Central memory CD4-positive, alpha-beta T cell (primary cell): ENCODE measurements at places on chromosomes 2 and 18.

DNA sequence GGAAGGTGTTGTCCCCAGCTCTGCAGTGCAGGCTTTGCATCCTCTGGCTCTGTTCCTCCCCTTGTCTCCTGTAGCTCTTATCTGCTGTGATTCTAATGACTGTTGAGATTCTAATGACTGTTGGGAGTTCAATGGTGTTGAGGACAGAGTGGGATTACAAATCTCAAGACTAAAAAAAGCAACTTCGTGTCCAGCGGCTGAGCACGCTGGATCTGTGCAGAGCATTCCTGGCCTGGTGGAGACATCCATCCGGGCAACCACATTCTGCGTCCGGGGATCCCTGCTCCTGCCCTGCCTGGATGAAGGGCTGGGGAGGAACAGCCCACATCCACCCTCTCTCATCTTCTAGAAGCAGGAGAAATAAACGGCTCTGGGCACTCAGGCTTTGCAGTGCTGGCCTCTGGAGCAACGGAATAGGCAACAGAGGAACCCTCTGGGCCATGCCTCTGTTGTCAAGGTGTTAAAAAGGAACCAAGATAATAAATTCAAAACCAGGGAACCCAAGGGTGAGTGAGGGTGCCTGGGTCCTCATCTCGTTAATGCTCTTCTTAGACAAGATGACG, 106.7 kb upstream of the ASB18 start:
- DNase-seq = no peak

DNA sequence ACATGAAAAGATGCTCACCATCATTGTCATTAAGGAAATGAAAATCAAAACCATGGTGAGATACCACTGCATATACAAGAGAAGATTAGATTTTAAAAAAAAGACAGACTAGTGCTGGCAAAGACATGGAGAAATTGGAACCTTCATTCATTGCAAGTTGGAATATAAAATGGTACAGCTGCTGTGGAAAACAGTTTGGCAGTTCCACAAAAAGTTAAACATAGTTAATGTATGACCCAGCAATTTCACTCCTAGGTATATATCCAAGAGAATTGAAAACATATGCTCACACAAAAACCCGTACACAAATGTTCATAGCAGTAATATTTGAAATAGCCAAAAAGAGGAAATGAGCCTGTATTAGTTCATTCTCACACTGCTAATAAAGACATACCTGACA, 33.7 kb upstream of the MBOAT2 start:
- no peak for DNase-seq

DNA sequence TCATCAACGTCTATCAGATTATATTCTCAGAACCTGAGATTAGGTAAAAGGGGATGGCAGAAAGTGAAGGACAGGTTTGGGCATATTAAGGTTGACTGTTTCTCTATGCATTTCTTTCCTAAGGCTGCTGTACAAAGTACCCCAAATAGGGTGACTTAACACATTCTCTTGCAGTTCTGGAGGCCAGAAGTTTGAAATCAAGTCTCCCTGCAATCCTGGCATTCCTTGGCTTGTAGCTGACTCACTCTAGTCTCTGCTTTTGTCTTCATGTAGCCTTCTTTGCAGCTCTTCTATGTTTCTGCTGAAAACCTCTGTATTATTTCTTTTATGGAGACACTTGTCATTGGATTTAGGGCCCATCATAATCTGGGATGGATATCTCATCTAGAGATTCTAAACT, 364.3 kb downstream of the PLCL1 start:
- DNase-seq = no peak

DNA sequence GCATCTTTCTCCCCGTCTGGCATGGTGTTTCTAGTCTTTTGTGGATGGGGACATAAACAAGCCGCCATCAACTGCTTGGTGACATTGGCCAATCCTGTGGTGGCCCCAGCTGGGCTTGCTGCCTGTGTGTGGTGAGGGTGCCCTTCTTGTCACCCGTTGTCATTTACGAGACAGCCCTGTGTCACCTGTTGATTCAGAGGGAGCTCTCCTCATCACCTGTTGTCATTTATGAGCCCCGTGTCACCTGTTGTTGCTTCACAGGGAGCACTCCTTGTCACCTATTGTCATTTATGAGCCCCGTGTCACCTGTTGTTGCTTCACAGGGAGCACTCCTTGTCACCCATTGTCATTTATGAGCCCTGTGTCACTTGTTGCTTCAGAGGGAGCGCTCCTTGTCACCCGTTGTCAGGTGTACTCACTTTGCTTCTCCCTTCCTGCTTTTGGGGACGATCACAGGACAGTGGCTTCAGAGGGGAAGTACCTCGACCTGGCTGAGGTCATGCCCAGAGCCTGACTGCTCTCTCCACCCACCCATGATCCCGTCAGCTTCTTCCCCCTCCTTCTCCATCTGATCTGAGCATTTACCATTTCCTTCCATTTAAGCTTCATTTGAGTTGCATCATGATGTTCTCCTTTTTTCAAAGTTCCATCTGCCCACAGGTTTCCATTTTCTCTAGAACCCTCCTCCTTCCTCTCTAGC, 29.1 kb downstream of the HPCAL1 start:
- peak; percentile 53 for DNase-seq

DNA sequence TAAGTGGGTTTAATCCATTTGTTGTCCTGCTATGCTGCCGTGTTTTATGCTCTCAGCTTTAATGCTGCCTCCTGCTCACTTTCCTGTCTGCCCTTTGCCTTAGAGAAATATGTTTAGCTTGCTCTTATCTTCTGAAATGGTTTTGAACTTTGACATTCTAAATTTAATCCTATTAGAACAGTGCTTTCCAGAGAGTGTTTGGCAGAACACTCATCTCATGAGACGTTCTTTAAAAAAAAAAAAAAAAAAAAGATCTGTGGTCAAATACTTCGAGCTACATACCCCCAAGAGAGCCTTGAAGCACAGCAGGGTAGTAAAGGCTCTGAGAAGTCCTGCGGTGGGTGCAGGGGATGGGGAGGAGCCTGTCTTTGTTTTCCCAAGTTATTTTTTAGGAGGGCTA, 161.3 kb downstream of the SPP2 start:
- DNase-seq = no peak

DNA sequence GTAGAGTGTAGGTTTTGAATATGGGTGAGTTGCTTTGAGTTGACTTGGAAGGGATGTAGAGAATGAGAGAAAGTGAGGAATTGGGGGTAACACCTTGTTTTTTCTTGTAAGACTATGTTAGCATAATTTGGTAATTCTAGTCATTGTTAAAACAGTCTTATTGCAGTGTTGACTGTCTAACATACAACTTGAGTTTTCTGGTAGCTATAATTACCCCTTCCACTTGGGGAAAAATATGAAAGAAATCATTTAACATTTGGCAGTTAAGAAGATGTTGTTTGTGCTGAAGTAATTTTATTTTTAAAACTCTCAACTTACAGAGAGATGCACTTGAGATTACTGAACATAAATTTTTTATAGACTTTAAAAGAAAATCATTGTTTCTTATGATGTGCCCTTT, 108.2 kb downstream of the COMMD1 start:
- DNase-seq = no peak

- no peak for DNase-seq
These were observed 402.6 kb downstream of the ALK start for GRCh38 chr2:29518646-29519337.

DNA sequence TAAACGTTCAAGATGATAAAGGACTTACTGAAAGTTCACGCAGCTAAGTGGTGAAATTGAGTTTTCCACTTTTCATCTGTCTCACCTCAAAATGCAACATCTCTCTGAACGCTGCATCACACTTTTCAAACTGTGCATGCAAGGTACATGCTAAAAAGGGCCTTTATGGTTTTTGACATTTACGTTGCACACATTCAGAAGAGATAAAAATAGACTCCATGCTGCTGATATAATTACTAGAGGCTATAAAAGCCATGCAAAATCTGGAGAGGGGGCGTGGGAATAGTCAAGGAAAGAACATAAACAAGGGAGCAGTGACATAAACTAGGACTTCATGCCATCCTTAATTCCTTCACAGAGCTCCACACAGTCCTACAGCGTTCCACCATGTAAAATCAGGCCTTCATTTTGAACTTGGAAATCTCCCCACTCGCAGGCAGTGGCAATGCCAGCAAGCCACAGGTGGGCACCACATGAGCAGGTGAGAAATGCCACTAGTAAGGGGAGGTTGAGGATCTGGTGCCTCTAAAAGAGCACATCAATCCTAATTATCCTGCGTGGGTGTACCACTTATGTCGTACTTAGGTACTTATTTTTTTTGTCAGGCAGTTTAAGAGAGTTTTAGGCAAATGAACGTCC, 71.4 kb downstream of the ZEB2 start:
- no peak for DNase-seq

DNA sequence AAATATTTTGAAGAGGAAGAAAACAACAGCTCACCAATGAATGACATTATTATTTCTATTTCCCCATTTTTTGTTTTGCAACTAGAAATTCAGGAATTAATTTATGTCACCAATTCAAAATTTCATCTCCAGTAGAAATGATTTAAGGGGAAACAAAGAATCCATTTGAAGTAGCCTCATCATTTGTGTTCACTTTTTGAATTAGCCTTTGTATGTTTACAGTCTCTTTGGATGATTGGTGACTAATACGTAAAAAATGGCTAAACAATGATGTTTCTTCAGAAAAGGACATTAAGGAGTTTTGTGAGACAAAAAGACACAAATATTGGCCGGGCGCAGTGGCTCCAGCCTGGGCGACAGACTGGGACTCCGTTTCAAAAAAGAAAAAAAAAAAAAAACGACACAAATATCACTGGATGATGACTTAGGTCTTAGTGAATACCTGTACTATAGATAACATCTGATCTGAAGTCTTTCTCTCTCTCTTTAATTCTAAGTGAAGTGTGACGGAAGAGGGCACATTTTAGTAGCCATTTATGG, 313.2 kb downstream of the PIK3C3 start:
- no peak for DNase-seq

DNA sequence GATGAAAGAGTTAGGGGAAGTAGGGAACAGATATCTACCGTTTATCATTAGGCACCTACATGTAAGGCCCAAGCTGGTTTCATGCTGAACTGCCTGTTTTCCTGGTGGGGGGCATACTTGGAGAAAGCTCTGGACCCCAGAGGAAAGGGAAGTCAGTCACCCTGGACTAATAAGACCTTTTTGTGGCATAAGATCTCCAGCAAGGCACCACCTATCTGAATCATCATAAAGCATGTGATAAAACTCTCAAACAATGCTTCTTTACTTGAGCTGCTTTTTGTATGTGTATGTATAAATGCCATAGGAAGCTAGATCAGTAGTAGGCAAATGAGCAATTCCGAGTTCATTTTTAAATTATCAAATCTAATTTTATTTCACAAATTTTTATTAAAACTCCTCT, 104.8 kb downstream of the TANC1 start:
- DNase-seq = no peak

- no peak for DNase-seq
These were observed 32.3 kb downstream of the EVA1A start for GRCh38 chr2:75528221-75528977.

DNA sequence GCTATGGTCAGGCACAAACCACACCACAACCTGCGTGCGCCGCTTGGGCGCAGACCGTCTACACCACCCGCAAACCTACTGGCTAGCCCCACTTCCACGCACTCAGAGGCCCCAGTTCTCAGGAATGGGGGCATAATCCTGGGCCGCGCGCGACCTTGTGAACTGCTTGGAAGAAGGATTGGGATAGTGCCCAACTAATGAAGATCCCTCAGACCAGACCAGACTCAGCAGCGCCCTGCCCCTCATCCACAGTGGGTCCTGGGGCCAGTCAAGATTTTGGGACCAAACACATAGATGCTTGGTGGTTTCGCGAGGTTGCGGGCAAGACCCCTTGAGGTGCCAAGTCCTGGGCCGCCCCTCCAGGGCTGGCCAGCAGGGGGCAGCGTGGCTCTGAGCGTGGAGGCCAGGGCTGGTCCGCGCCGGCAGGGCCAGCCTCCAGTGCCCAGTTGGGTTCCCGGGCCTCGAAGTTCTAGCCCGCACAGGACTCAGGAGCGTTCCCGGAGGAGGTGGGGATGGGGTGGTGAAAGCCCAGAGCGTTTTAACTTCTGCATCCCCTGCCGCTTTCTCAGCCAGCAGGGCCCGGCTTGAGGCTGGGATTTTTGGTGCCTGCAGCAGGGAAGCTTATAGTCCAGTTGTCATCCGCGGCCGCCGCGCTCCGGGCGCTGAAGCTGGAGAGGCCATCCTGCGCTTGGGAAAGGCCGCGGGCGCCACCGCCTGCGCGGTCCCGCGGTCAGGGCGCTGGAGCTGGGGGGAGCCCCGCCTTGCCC, 8.3 kb downstream of the OSR1 start:
- DNase-seq = no peak

- DNase-seq = no peak
These were observed 76.5 kb downstream of the CDCA7 start for GRCh38 chr2:173431191-173431590.

- DNase-seq = no peak
These were observed 198.2 kb upstream of the SPRED2 start for GRCh38 chr2:65630643-65631042.

GRCh38 chr2:190887089-190887488, 6.5 kb downstream of the GLS start:
- DNase-seq = no peak

GRCh38 chr2:124753842-124754241, 728.8 kb downstream of the CNTNAP5 start:
- no peak for DNase-seq

GRCh38 chr2:125959047-125959446, 696.9 kb upstream of the GYPC start:
- DNase-seq = no peak

DNA sequence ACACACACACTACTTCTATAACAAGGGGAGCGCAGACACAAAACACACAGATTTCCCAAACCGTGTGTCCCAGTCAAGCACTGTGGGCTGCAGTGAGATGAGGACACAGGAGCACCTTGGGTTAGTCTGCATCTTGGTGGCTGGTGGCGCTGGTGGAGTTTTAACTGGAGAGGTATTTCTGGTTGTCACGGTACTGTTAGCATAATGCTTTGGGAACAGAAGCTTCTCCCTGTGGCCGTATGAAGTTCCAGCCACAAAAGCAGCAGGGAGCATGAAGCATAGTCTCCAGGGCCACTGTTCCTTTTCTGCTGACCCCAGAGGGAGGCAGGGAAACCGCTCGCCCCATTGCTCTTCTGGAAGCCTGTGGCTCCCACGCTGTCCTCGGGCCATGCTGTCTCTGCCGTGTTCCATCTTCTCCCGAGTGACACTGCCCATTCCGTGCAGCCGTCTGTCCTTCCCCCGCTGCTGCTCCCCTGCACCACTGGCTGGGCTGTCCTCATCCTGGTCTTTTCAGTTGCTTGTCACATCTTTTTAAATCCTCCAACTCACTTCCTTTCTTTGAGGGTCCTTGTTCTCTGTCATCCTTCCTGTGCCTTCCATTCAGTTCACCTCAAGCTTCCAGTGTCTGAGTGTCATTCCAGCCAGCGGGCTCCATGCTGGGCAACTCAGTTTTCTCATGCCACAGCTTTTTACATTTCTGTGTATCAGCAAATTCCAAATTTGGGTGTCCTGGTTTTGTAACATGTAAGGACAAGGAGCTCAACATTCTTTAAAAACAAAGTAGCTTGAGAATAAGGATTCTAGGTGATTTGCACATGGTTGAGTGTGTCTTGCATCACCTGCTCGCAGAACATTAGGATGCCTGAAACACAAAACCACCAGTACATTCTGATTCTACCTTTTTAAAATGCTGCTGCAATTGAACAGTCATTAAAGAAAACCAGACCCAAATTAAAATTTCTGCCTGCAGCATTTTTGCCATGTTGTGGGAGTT, 125.0 kb downstream of the MTCL1 start:
- no peak for DNase-seq
